ENCODE measurements at places on chromosomes 7 and 10.

- DNase-seq: no peak
Measured at GRCh38 chr10:1153805-1154351, 97.7 kb downstream of the WDR37 start.

- no peak for DNase-seq
Measured at GRCh38 chr7:30595436-30596013, 847 bp downstream of the GARS1 start.

GRCh38 chr10:94777886-94778458 is 15.5 kb downstream of the CYP2C19 start:
- DNase-seq: no peak

DNA sequence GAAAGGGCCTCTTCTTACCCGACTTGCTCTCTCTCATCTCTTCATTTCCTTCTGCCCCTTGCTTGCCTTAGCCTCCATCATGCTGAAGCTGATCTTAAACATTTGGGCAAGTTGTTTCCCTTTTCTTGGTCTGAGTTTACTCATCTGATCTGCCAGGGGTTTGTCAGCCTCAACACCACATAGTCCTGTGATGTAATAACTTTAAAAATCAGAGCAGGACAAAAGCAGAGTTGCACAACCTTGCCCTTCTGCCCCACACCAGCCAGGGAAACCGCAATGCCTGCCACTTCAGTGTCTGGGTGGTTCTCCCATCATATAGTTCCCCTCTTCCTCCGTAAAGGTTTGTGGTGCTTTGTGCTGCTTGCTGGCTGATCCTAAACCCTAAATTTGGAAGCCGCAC is 9.9 kb upstream of the LIPM start:
- no peak for DNase-seq

DNA sequence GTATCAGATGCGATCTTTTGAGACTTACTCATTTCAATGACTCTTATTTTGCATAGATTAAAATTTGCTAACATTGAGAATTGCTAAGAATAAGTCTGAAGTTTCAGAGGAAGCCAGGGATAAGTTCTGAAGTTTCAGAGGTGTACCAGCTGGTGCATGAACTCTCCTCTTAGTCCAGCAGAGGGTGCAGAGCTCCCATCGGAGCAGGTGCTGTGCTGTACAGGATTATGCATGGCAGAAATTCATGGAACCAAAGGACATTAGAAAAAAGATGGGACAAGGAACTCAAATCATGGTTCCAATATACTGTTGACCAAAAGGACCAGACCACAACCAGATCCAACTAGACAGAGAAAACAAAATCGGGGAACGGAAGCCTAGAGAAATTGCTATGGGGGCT is 41.9 kb downstream of the MGAM2 start:
- DNase-seq: no peak

GRCh38 chr7:6205971-6206660 is 66.3 kb downstream of the CYTH3 start:
- DNase-seq: no peak

- no peak for DNase-seq
Measured at GRCh38 chr10:69411476-69411875, 5.2 kb downstream of the TACR2 start.

DNA sequence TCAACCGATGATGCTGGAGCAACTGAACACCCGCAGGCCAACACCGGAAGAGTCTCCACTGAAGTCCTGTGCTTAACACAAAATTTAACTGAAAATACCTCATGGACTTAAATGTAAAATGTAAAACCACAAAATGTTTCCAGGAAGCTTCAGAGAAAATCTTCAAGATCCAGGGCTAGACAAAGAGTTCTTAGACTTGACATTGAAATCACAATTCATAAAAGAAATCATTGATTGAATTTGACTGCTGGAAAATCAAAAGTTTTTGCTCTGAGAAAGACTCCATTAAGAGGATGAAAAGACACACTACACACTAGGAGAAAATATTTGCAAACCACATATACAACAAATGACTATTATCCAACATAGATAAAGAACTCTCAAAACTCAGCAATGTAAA is 234.7 kb upstream of the PPP2R2D start:
- DNase-seq: no peak

Measured in activated naive CD4-positive, alpha-beta T cell treated with Interleukin-2 at 50 U/mL for 16 hours (primary cell).